Tibial nerve (tissue), 4 donors: ENCODE measurements at places on chromosomes 2 and 18.

DNA sequence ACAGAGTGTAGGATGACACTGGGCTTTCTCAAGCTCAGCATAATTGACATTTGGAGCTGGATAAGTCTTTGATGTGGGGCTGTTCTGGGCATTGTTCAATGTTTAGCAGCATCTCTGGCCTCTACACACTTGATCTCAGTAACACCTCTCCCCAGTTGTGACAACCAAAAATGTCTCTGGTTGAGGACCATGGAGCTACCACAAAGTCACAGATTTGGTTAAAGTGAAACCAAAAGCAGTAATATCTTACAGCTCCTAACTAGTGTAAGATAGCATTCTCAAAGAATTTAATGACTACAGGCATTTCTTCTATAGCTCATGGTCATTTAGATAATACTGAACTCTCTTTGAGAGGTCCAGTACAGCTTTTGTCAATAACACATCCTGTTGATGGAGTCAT lies 23.4 kb upstream of the PAX3 start:
- no peak for DNase-seq

DNA sequence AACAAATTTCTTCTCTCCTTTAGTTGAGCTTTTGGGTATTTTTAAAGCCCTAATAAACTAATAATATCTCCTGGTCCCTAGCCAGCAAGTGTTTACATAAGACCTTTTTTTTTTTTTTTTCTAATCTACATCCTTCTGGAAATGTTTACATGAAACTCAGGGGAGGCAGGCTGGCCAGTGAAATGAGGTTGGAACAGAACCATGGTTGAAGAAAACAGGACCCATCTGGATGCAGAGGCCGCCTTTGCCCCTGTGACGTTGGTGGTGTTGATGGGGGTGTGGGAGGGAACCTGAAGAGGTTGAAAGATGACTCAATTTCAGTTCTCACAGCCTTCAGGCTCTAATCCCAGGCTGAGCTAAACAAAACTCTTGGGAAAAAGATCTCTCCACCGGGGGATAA lies 118.5 kb downstream of the NRP2 start:
- DNase-seq = no peak

- DNase-seq = no peak
Measured at GRCh38 chr2:225400060-225400511, 576 bp downstream of the NYAP2 start.

GRCh38 chr2:100018341-100019193 lies 123.8 kb downstream of the AFF3 start:
- no peak for DNase-seq

- no peak for DNase-seq
Measured at GRCh38 chr2:175914846-175915245, 87.2 kb downstream of the LNPK start.

- no peak for DNase-seq
Measured at GRCh38 chr2:10477443-10478297, 29.5 kb upstream of the ODC1 start.
